Placental pericyte (primary cell): ENCODE measurements at places on chromosomes 1 and 21. TPM values are rescaled to one million over a fixed set of nuclear protein-coding genes. Genes with fewer than 3 reads are reported as not detected.

Gene PRAMEF17
- not detected in 2 replicates for total RNA-seq

Gene A3GALT2
- total RNA-seq, result 0.29 TPM in 1 of 2 replicates, not detected in the other

Gene DNASE2B
- total RNA-seq, result not detected in 2 replicates

Gene HLX
- total RNA-seq, result 8.2 and 18.2 TPM in 2 replicates

Gene CHI3L2
- total RNA-seq, result not detected in 2 replicates

Gene KRTAP11-1
- not detected in 2 replicates for total RNA-seq

Gene GPR153
- 10.2 and 14.4 TPM in 2 replicates for total RNA-seq

Gene CORT
- total RNA-seq, result 0.29 TPM in 1 of 2 replicates, not detected in the other

Gene ATP1A4
- not detected in 2 replicates for total RNA-seq

Gene DAB1
- not detected in 2 replicates for total RNA-seq

Gene S100A9
- not detected in 2 replicates for total RNA-seq

Gene RNU1-1
- under 0.01 TPM in 2 replicates for total RNA-seq

Gene LAMC1
- total RNA-seq, result 503 and 620 TPM in 2 replicates

Gene DIO1
- total RNA-seq, result not detected in 2 replicates

Gene SPATA45
- total RNA-seq, result not detected in 2 replicates

Gene ACKR1
- total RNA-seq, result not detected in 2 replicates

Gene CRNN
- total RNA-seq, result not detected in 2 replicates

Gene C1orf74
- 1.8 and 4.4 TPM in 2 replicates for total RNA-seq

Gene FAM163A
- under 0.01 TPM in 1 of 2 replicates, not detected in the other for total RNA-seq

Gene HSPA6
- 0.29 and 0.88 TPM in 2 replicates for total RNA-seq

Gene OR10J1
- total RNA-seq, result not detected in 2 replicates

Gene SSX2IP
- total RNA-seq, result 6.6 and 21.6 TPM in 2 replicates

Gene CD1C
- total RNA-seq, result not detected in 2 replicates

Gene RAB42
- 1.7 and 4.8 TPM in 2 replicates for total RNA-seq

Gene C1orf87
- not detected in 2 replicates for total RNA-seq

Gene LAMB3
- total RNA-seq, result 4.6 and 28.9 TPM in 2 replicates

Gene HENMT1
- total RNA-seq, result 2.8 and 8.6 TPM in 2 replicates

Gene NR1I3
- total RNA-seq, result not detected in 2 replicates

Gene PPCS
- 34.1 and 50.7 TPM in 2 replicates for total RNA-seq

Gene SERPINC1
- 0.43 TPM in 1 of 2 replicates, not detected in the other for total RNA-seq

Gene LRRC71
- total RNA-seq, result 0.14 TPM in 1 of 2 replicates, not detected in the other

Gene KCNT2
- total RNA-seq, result 0.14 and 0.44 TPM in 2 replicates

Gene RIPPLY3
- under 0.01 TPM in 1 of 2 replicates, not detected in the other for total RNA-seq

Gene GJA9
- total RNA-seq, result not detected in 2 replicates

Gene MXRA8
- 342 and 367 TPM in 2 replicates for total RNA-seq

Gene RXFP4
- total RNA-seq, result not detected in 2 replicates

Gene LYPD8
- 0.14 TPM in 1 of 2 replicates, not detected in the other for total RNA-seq

Gene FCGR1A
- total RNA-seq, result not detected in 2 replicates

Gene MCM3AP
- total RNA-seq, result 90.9 and 104 TPM in 2 replicates

Gene RASSF5
- total RNA-seq, result 0.72 and 5.5 TPM in 2 replicates

Gene KCNK2
- 0.44 and 6.3 TPM in 2 replicates for total RNA-seq

Gene FRRS1
- 21.2 and 22.8 TPM in 2 replicates for total RNA-seq

Gene SIK1
- 1.7 and 6.8 TPM in 2 replicates for total RNA-seq

Gene CHRM3
- under 0.01 TPM in 2 replicates for total RNA-seq

Gene TNFRSF14
- total RNA-seq, result 19.5 and 31.1 TPM in 2 replicates

Gene VWA1
- 5.9 and 7.9 TPM in 2 replicates for total RNA-seq

Gene CFHR5
- not detected in 2 replicates for total RNA-seq
